Stimulated activated CD8-positive, alpha-beta memory T cell treated with anti-CD3 and anti-CD28 coated beads, Interleukin-4, amount 100 ng/mL, for 1 hour (primary cell): ENCODE measurements at places on chromosomes 13 and 19.

- DNase-seq, result no peak
Observed at GRCh38 chr19:46958532-46958931, 61.1 kb upstream of the NPAS1 start.

GRCh38 chr13:78827471-78827870, 168.5 kb upstream of the OBI1 start:
- no peak for DNase-seq

- DNase-seq, result no peak
Observed at GRCh38 chr13:108127406-108127805, 87.9 kb downstream of the LIG4 start.

DNA sequence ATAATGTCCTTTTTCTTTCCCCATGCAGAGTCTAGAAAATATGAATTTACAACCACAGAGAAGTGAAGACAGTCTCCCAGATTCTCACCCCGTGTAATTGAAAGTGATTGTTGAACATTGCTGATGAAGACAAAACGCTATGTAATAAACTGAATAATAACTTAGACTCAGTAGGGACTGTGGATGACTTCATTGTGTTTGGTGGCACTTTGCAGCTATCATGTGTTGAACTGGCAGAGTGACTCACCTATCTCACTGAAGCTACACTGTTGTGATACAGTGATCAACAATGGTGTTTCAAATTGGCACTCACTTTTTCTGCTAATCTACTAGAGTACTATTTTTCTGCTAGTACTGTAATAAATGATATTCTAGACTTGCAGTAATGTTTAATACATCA, 261.3 kb downstream of the DACH1 start:
- DNase-seq, result no peak

DNA sequence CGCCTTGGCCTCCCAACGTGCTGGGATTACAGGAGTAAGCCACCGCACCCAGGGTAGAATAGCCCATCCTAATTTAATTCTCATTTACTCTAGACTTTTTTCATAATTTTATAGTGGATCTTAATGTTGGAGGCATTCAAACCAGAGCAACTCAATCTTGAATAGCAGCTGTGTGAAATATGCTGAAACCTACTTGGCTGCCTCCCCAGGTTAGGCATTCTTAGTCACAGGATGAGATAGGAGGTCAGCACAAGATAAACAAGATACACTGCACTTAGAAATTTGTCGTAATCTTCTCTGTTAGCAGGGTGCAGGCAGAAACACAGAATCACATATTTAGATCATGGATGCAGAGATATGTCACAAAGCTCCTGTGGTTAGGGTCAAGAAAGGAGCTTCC, 2.7 kb upstream of the ZNF43 start:
- DNase-seq, result no peak

GRCh38 chr19:29547981-29548380, 22.2 kb downstream of the VSTM2B start:
- DNase-seq, result no peak
